Ascending aorta (tissue), 2 donors: ENCODE measurements at places on chromosomes 12 and 14. TPM values are rescaled to one million over a fixed set of nuclear protein-coding genes. Genes with fewer than 3 reads are reported as not detected.
A peak's percentile ranks its signal among the peaks of the same experiment; 100 is the strongest.

CLEC4D gene
- total RNA-seq: not detected

DNA sequence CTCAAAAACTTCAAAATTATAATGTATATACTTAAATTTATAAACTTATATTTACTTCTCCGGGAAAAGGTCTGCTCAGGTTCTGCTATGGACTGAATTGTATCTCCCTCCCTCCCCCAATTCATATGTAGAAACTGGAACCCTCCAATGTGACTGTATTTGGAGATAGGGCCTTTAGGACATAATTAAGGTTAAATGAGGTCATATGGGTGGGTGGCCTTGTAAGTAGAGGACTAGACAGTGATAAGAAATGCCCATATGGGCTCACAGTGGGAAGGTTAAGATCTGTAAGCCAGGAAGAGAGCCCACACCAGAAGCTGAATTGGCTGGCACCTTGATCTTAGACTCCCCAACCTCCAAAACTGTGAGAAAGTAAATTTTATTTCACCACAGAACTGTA is 84.5 kb downstream of the TAOK3 start:
- no peaks in the 10 kb centered on the region for H3K27me3 ChIP-seq
- H3K4me1 ChIP-seq: no peaks in the 10 kb centered on the region
- H3K4me3 ChIP-seq: no peak overlapping the region
- H3K27ac ChIP-seq: no peak overlapping the region

LRRC9 gene
- not detected for total RNA-seq

GRCh38 chr12:6821591-6822425 is at the start of gene GPR162:
Gene GPR162, plus strand, starts transcription at chr12:6821821. Its CDS starts 2,078 bp downstream, at chr12:6823899.
- no peak within 1 kb of the TSS for H3K27ac ChIP-seq
- no peaks in the 10 kb centered on the region for H3K36me3 ChIP-seq
- peaks cover 3% of the 10 kb centered on the region for H3K4me1 ChIP-seq
- H3K27me3 ChIP-seq: peaks cover 7% of the 10 kb centered on the region
- peak within 1 kb of the TSS; percentile 64 for H3K4me3 ChIP-seq

DNA sequence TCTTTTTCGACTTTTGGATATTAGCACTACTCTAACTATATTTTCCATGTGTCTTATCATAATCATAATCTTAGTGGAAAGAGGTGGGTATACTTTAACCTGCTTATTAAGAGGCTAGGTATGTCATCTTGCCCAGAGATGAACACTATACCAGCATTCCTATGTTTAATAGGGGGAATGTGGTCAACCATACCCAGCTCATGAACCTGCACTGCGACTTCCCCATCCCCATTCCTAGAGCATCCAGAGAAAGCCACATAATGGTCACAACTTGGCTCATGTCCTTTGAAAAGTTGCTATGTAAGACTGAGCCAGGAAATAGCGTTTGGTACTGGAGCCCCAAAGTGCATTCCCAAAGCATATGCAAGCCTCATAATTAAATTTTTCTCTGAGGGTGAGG is 55.2 kb downstream of the TMCC3 start:
- H3K27me3 ChIP-seq: no peaks in the 10 kb centered on the region
- no peak overlapping the region for H3K27ac ChIP-seq
- H3K4me3 ChIP-seq: no peak overlapping the region

- no peak overlapping the region for H3K4me3 ChIP-seq
- no peaks in the 10 kb centered on the region for H3K27me3 ChIP-seq
- no peak overlapping the region for H3K27ac ChIP-seq
- H3K36me3 ChIP-seq: no peaks in the 10 kb centered on the region
Observed at GRCh38 chr14:85417396-85417795, 112.5 kb upstream of the FLRT2 start.
